ENCODE measurements at places on chromosomes 7 and 10. TPM values are rescaled to one million over a fixed set of nuclear protein-coding genes. Genes with fewer than 3 reads are reported as not detected.

DOCK4 gene
- total RNA-seq: 26.9 TPM

TMEM273 gene
- total RNA-seq: not detected

NPC1L1 gene
- not detected for total RNA-seq

GNA12 gene
- 96.5 TPM for total RNA-seq

MGMT gene
- 9.1 TPM for total RNA-seq

OR2A1 gene
- not detected for total RNA-seq

PAPSS2 gene
- 20.2 TPM for total RNA-seq

FAM180A gene
- not detected for total RNA-seq

All from H1 (cell line).